CD4-positive, alpha-beta T cell treated with Interleukin-1 beta for 1 hour (primary cell): ENCODE measurements at places on chromosomes 1 and 21.

DNA sequence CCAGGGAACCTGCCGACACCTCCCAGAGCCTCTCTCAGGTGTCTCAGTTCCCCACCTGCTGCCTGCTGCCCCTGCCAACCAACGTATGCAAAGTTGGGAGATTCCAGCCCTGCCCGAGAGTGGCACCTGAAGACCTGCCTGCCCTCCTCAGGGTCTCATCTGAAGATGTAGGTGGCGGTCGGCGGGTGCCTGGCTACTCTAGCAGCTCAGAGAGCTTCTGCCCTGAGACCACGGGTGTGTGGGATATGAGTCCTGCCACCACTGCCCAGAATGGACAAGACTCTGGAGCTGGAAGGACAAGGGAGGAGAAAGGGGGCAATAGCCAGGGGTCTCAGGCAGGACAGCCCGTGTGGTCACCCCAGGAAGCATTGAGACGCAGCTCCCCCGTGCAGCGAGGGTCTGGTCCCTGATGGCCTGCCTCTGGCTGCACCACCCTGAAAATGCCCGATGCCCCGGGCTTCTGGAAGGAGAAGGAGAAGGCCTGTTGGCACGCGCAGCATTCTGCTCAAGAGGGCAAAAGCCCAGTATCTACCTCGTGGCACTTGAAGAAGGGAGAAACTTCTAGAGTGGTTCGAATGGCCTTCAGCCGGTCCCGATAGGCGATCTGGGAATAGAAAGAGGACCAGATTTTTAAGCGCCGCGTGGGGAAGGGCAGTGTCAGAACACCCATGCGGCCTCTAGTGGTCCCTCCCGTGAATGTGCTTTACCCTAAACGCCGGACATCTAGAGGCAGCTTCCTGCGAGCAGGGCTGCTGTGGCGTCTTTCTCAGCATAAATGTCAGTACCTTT is 88.8 kb downstream of the STUM start:
- no peak for DNase-seq

DNA sequence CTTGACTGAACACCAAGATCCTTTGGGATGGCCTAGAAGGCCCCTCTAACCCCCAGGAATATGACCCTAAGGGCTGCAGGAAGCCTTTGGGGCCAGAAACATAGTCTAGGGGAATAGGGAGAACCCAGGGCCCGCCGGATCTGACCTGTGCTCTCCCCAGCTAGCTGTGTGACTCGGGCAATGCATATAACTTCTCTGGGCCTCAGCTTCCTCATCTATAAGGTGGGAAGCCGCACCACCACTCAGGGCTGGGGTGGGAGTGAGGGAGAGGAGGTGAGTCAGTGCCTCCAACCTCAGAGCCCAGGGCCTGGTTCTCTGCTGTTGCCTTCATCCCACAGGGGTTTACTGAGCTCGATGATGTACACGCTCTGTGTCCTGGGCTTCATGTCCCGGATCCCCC is 434.4 kb downstream of the PTPRU start:
- DNase-seq, result no peak

- DNase-seq, result no peak
Observed at GRCh38 chr1:79259390-79260336, 253.1 kb upstream of the ADGRL4 start.

DNA sequence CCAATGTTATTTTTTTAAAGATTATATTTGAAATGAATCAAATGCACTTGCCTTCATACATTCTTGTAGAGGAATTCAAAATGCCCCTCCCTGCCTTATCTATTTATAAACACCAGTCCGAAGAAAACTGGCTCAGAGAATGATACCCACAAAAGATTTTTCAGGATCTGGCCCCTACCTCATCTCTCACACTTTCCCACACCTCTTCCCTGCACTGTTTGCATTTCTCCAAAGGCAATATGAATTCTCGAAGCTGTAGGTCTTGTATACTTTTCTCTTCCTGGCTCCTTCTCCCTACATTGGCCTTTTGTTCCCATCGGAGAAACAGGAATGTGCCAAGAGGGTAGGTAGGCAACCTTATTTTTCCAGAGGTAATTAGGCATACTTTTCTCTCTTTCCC is 12.0 kb upstream of the CCDC190 start:
- no peak for DNase-seq

DNA sequence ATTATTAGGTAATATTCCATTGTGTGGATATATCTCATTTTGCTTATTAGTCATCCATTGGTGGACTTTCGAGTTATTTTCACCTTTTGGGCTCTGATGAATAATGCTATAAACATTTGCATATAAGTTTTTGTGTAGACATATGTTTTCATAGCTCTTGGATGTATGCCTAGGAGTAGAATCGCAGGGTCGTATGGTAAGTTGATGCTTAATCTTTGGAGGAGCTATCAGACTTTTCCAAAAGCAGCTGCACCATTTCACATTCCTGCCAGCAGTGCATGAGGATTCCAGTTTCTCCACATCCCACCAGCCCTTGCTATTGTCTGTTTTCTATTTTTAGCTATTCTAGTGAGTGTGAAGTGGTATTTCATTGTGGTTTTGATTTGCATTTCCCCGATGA is 120.3 kb upstream of the TMEM51 start:
- no peak for DNase-seq

DNA sequence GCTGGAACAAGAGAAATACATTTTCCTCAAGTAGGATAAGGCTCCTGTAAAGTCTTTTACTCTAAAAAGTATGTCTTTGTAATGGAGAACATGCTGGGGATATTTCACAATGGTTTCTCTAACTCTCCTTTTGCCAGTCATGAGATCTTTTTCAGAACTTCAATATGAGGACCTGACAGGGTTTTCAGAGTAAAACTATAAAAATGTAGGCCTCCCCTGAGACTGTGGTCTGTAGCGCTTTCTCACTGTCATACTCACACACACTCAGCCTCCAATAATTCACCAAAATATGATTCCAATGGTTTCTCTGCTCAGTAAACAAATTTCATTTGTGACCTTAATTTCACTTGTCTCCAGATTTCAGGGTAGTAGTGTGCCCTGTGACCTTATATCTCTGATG is 440.1 kb upstream of the PTBP2 start:
- no peak for DNase-seq

GRCh38 chr1:206537141-206537540 is 29.8 kb downstream of the RASSF5 start:
- DNase-seq, result no peak

DNA sequence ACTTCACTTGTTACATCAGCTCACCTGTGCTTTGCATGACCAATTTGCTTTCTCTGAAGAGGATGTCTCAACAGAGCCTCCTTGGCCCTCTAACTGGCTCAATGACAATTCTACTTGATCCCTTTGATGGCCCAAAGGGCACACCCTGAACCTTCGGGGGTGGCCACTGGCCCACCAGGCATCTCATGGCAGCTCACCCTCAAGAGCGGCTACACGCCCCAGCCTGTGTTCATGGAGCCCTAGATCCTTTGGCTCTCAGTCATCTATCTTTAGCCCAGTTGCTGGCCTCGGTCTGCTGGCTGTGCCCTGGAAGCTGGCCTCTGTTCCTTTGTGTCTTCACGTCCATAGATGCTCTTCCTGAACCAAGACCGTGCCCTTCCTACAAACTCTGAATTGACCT is 476.7 kb downstream of the NPHP4 start:
- DNase-seq, result no peak

DNA sequence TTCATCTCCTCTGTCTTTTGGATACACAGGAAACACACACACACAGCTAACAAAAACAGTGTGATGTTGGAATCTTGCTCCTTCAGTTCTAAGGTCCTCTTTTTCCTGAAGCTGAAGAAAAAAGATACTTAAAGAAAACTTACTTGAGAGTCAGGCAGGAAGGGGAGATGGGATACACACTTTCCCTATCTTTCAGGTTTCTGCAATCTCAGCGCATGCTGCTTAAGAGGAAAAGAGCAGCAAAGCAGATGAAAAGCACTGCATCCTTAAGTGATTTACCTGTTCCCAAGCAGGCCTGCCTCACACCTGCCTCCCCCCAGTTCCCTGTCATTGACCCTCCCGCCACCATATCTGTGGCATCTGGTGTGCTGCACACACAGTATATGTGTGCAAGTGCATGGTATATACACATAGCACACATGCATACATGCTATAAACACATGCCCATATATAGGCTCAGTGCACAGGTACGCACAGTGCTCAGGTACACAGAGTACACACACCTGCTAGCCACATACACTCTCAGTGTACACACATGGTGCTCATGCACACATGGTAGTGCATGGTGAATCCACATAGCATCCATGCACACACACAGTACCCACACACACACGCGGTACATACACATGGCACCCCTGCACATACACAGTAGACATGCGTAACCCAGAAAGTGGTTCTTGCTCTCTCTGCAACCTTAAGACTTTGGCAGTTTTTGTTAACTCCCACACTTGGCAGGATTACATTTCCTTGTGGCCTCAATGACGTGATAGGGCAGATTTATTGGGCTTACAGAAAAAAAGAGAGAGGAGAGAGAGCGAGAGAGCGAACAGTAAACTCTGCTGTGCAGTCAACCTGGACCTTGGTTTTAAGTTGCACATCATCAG is 166.9 kb downstream of the TOMM20 start:
- DNase-seq, result no peak

DNA sequence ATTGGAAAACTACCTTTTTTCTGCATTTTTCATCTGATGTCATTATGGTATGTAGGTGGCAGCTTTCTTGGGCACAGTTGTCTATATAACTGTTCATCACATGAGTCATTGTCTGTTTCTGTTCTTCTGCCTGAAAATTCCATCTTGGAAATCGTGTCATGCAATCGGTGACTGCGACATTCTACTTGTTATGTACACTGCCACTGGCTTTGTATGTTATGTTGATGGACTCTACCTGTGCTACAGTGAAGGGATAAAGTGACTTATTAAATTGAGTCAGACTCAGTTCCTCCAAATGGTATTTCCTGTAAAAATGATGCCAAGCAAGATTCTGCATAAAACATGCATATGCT is 8.6 kb downstream of the SMAP2 start:
- no peak for DNase-seq

GRCh38 chr1:232474826-232475225 is 155.1 kb downstream of the SIPA1L2 start:
- DNase-seq, result no peak
